ENCODE measurements at places on chromosomes 13 and 19.

- DNase-seq = no peak
Measured at GRCh38 chr19:30271816-30272215, 100.4 kb upstream of the ZNF536 start.

DNA sequence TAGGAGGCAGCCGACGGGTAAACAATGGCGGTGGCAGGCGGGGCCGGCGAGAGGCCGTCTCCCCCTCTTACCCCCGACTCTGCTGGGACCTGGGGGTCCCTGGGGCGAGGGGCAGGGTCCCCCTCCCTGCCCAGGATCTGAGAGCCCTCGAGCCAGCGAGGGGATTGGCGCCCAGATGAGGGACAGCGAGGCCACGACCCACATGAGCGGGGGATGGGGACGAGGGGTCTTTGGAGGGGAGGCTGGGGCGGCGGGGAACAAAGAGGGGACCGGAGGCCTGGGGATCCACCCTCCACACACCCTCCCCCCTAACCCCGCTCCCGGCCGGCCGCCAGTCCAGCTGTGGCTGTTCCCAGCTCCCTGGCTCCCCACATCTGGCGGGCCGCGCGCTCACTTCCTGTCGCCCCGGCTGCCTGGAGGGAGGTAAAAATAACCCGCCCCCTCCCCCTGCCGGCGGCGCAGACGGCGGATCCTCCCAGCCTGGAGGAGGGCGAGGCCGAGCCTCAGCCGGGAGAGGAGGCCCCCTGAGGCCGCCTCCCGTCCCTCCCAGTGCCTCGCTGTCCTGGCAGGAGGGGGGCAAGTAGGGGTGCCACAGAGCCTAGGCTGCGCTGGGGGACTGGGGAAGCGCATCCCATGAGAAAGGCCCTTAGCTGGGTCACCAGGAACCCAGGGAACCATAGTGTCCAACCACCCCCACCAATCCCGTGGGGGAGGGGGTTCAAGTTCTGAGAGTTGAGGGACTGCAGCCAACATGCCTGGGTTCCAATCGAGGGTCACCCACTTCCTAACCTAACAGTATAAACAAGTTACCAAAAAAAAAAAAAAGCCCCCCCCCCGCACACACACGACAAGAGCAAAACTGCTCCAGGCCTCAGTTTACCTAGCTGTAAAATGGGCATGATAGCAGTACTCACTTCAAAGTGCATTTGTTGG lies 29.3 kb upstream of the NANOS3 start:
- peak; percentile 45 for DNase-seq

- no peak for DNase-seq
Measured at GRCh38 chr13:36323951-36324566, 22.1 kb downstream of the SPART start.

DNA sequence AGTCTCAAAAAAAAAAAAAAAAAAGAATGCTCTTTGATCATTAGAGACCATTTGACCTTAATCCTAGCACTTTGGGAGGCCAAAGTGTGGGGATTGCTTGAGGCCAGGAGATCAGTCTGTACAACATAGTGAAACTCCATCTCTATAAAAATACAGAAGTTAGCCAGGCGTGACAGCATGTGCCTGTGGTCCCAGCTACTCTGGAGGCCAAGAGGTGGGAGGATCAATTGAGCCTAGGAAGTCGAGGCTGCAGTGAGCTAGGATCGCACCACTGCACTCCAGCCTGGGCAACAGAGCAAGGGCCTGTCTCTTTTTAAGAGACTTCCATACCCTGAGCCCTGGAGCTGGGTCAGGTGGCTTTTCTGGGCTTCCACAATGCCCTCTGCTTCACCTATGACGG lies 11.5 kb upstream of the COLGALT1 start:
- no peak for DNase-seq

DNA sequence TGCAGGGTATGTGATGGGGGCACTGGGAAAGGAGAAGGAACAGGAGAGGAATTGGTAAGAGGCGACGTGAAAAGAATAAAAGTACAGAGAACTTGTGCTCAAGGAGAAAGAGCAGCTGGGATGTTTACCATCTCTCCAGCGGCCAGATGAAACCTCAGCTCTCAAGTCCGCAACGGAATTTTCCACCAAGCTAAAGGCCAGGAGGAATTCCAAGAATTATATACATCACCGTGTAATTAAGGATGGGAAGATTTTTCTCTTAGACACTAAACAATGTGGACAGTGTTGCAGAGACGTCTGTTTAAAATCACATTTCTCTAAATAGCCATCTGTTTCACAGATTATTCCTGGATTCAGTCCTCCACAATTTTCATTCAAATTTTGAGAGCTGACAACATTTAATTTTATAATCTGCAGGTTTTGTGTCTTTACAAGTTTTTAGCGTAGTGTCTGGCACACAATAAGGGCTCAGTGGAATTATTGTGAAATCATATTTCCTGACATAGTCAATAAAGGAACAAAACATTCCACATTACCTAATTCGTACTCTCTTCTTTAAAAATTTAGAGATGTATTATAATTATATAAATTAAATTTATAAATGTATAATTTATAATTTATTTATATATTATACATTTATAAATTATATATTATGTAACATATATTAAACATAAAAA lies 23.0 kb upstream of the USP29 start:
- no peak for DNase-seq

DNA sequence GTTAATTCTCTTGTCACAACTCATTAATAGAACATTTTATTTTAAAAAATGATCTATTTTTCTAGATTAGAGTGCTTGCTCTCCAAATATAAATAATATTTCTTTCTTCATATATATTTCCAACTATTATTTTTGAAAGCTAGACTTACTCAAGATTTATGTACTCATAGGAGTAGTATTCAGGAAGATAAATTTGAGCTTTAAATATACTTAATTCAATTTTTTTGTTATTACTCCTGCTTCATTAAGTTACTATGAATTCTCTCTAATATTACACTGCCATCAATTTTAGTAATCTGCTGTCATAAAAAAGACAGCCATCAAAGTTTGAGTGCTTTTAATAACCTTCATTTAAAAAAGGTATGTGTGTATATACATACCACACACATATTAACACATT lies 161.9 kb upstream of the PCDH9 start:
- no peak for DNase-seq

GRCh38 chr19:43765109-43765876 lies 10.5 kb upstream of the SMG9 start:
- DNase-seq = no peak

GRCh38 chr13:114136576-114136975 lies 4.2 kb upstream of the RASA3 start:
- DNase-seq = no peak

DNA sequence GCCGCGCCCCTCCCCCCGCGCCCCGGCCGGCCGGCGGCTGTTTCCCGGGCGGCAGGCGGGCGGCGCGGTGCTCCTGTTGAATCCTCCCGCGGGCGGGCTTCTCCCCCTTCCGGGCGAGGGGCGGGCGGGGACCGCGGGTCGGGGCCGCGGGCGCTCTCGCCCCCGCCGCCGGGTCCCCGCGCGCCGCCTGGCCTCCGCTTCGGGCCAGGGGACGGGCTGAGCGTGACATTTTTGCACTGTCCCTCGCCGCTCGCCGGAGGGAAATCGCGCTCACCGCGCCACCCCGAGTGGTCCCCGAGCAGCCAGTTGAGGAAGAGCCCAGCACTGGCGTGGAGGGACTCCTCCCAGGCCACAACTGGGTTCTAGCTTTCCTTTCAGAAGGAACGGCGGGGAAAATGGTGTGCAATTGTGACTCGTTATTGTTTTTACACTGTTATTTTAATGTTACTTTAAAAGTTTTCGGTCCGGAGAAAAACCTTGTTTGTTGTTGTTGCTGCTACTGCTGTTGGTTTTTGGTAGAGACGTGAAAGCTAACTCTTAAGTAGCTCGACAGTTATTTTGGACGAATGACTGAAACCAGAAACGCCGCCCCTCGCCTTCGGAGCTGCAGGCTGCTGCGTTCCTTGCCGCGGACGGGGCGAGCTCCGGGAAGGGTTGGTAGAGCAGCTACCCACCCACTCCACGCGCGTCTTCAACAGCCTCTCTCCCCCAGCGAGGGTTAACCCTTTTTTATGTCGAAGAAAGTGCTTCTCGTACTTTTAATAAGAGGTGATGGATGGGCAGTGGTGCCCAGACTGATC lies 959 bp downstream of the PDS5B start:
- DNase-seq = peak; percentile 54

DNA sequence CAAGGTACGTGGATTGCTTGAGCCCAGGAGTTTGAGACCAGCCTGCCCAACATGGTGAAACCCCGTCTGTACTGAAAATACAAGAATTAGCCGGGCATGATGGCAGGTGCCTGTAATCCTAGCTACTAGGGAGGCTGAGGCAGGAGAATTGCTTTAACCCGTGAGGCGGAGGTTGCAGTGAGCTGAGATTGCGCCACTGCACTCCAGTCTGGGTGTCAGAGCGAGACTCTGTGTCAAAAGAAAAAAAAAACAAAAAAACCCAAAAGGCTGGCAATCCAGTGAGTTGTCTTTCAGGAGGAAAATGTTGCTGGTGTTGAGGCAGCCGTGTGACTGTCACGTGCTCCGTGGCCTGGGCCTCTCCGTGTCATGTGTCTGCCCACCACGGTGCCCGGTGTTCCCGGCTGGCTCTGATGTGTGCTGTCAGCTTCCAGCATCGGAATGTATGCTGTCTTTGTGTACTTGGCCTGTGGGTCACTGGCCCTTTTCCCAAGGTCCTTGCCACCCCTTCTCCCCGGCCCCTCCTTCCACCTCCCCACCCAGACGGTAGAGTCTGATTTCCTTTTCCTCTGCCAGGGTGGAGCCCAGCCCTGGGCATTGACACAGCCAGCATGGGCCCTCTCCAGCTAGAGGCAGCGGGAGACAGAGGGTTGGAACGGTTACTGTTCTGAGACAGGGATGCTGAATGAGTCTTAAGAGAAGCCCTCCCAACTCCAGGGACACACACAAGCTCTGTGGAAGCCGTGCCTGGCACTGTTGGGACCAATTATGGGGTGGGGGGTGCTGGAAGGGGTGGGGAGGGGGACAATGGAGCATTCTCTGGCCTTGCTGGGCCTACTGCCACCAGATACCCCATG lies 7.2 kb upstream of the TUBB4A start:
- DNase-seq = no peak

DNA sequence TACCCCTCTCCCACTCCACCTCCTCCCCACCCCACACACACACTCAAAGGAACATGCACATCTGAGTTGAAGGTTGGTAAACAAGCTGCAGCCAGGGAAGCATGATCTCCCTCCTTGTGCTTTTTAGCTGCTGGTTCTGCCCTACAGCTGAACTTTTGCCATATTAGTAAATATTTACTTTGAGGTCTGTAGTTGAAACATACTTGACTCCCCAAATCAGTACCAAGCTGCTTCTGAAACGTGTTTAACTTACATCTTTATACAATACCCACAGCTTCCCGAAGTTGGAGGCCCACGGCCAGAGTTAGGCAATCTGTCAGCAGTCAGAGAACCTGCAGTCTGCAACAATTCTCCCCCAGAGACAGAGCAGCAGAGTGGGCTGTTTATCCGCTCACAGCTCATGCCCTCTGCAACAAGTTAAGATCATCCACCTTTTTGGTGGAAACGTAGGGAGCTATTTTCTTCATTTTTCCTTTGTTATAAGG lies 1.5 kb upstream of the PCDH20 start:
- no peak for DNase-seq

GRCh38 chr19:10655457-10656312 lies 1.5 kb downstream of the ILF3 start:
- no peak for DNase-seq

DNA sequence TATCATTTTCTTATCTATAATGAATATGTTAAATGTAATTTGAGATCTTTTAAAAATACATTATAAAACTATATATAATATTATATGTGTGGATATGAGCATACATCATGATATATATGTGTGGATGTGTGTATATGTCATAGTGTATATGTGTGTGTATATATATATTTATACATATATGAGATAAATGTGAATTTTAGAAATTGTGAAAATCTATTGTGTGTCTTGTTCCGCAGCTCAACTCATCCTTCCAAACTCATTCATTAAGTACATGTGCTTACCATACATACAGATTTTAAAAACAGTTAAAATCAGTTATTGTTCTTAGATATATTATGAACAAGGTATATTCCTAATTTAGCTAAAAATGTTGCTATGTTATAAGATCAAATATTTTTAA lies 435.2 kb upstream of the MIR17HG start:
- DNase-seq = no peak

GRCh38 chr19:7926727-7927604 lies 1.0 kb upstream of the CTXN1 start:
- no peak for DNase-seq

GRCh38 chr19:720345-721160 lies 11.8 kb downstream of the PALM start:
- no peak for DNase-seq

DNA sequence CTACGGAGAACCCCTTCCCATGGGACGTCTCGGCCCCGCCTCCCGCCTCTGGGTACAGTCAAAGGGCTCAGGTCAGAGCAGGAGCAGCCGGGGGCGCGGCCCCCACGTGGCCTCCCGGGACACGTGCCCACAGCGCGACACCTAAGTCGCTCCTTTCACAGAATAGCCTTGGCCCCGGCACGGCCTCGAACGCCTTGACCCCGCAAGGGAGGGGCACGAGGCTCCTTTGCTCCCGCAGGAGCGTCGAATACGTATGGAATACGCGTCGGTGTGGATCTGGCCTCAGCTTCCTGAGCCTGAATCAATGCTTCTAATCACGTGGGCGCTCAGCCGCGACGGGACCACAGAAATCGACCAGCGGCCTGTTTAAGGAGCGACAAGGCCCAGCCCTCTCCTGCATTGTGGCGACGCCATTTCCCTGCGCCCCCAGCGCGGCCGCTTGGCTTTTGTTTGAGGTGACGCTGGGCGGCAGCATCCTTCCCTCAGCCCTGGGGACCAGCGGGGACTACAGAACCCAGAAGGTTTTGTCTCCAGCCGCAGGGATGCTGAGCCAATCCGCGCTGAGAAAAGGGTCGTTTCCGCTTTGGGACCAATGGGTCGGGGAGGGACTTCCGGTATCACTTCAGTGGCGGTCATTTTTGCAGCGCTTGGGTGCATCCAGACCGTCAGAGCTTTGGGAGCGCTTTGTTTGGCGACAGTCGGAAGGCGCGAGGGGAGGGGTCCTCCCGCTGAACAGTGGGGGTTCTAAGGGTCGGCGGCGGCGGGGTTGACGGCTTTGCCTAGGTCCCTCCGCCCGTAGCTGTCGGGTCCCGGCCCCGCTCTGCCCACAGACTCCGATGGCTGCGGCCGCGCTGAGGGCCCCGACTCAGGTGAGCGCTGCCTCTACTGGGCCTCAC lies at the start of gene ZIK1:
ZIK1 (plus strand) TSS at position 625 of the 896 bp plus-strand sequence; CDS start at position 837, 212 bp downstream.
- peak; percentile 85 for DNase-seq

DNA sequence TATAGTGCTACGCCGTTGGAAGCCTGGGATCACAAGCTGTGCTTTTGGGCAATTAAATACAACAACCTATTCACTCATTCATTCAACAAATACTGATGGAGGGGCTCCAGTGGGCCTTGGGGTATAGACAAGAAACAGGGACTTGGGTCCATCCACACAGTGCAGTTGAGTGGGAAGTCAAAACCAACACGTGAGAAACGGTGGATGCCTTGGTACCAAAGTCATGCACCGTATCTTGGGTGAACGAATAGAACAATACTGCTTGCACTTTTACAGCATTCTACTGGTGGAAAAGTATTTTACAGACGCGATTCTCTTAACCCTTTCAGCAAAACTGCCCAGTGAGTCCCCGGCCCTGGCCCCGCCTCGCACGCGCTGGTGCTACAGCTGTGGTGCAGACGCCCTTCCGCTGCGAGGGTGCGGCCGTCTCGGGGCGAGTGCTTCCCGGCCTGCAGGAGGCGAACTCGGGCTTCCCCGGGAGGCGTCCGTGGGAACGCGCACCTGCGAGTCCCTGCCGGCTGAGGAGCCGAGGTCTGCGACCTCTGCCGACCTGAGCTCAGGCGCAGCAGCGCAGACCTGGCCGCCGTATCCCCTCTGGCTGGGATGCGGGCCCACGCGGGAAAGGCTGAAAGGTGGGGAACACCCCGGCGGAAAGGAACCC lies 8.3 kb downstream of the TNFRSF19 start:
- DNase-seq = peak; percentile 67

- no peak for DNase-seq
Measured at GRCh38 chr13:102697264-102697663, 2.4 kb upstream of the METTL21C start.
